Activated CD4-positive, alpha-beta T cell treated with anti-CD3 and anti-CD28 coated beads for 48 hours (primary cell): ENCODE measurements at places on chromosomes 16 and 17.

DNA sequence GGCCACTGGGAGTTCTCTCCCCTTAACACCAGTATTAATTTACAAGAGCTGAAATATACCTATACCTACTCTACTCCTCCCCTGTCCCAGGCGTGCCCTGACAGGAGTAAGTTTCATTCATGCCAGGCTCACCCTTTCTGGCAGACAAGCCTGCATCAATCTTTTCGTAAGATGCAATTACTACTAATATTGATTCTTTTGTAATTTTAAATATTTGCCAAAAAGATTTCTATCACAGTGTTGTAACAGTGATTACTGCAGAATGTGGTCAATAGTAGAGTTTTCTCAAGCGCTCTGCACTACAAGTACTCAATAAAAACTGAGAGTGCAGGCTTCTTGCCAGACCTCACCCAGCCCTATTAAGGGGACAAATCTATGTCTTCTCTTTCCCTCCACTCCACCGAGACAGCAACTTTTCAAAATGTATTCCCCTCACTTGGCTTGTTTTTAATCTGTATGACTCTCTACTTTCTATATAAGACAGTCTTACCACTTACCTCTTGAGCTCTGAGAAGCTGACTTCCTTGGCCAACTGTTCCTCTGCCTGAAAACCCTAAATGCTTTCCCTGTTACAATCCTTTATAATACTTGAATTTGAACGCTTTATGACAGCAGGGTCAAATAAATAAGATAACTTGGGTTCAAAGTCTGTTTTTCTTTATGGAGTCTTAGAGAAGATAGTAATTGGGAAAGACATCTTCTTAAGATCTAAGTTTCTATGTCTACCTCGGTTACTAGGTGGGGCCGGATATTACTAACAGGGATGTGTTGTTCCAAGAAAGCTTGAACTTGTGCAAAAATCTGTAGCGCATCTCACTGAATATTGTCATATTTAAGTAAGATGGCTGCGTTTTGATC, at the start of gene TMIGD1:
TSS of gene TMIGD1 (minus strand) at position 555 of the 858 bp plus-strand sequence. CDS start 1,924 bp downstream, outside the sequence.
- no peak for DNase-seq

DNA sequence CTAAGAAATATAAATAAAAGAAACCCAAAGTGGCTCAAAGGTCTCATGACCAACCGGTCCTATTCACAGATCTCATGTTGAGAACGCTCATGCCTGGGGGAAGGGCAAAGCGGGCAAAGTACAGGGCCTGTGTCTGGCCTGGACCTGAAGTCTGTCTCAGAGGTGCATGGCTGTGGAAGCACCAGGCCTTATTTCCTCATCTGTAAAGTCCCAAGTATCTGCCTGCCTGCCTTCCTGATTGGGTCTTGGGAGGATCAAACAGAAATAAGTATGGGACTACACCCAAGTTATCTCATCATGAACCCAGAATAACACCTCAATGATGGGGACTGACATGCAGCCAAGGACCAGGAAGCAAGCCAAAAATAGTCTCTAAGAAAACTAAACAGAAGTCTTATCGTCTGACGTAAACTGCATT, 14.2 kb downstream of the AXIN2 start:
- no peak for DNase-seq

- no peak for DNase-seq
These were observed 108.0 kb upstream of the DNAH9 start for GRCh38 chr17:11490171-11490755.

- no peak for DNase-seq
These were observed 1.1 kb upstream of the NTN1 start for GRCh38 chr17:9020096-9020823.

- DNase-seq: no peak
These were observed 5.5 kb downstream of the SOX8 start for GRCh38 chr16:986925-987582.

- DNase-seq: no peak
These were observed 22.1 kb downstream of the CDC42EP4 start for GRCh38 chr17:73289549-73290254.

DNA sequence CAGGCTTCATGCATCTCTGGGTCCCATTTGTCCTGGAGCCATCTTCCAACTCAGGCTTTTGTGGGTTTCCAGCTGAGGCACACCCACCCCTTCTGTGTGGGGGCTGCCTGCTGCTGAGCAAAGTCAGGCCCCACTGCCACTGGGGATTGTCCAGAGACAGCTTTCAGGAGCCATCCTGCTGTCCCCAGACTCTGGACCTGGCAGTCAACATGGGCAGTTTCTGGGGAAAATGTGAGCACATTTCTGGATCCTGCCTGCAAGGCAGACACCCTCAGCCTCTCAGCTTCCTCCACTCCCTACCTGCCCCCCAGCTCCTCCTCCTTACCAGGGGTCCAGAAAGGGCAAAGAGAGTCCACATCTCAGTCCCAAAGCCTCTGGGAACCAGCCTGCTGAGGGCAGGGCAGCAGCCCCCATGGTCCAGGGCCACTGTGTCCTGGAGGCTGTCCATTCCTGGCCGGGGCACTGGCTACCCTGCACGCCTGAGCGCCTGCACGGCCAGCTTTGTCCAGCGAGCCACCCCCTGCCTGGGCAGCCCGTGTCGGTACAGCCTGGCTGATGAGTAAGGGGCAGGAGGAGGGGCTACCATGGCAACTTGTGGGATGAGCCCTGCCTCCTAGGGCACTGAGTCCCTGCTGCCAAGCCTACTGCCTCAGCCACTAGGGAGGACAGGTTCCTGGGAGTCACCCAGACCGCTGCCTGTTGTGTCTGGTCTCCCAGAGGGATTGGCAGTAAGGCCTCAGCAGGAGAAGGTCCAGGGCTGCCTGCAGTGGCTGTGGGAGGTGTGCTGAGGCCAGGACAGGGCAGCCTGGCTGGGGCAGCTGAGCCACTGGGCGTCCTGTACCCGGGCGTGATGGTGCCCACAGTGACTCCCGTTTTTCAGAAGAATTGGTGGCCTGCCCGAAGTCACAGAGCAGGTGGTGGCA, at the start of gene SLC47A2:
TSS of gene SLC47A2 (minus strand) at position 477 of the 923 bp plus-strand sequence. CDS start at position 448, 29 bp downstream.
- DNase-seq: no peak

DNA sequence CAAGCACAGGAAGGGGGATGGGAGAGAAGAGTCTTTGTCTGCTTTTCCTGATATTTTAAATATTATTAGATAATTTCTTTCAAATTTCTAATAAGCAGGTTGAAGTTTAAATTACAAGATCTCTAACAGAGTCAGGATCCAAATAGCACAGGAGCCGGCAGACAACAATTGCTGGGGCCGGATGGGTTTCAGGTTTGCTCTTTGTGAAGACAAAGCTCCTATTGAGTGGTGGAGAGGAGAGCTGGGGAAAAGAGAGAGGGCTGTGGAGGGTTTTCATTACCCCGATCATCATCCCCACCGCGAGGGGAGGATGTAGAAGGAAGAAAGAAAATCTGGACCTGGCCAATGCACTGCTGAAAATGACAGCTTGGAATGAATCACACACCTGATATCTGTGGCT, 197.3 kb downstream of the SOX9 start:
- no peak for DNase-seq

DNA sequence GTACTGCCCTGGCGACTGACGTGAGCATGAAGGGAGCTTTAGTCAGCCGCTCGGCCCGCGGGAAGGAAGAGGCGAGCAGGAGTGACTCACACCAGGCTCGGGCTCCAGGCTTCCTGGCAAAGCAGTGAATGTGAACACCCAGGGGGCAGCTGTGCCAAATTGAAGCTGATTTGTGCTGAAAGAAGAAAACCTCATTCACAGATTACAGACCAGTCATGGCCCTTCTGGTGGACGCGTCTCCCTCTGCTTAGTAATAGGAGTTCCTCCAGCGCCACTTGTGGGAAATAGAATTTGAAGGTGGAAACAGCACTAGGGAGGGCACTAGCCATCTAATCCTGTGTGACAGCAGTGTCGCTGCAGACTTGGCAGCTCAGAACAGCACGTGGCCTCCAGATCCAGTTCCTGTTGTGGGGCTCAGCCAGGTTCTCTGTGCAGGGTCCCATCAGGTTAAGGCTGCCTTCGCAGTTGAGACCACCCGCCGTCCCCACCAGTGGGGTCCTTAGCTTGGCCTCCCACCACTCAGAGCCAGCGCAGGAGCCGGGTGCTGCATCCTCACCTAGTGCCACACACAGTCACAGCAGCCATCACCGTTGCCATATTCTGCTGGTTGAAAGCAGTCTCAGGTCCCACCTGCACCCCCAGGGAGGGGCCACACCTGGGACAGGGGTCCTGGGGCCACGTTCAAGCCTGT, 164.5 kb upstream of the CHMP6 start:
- DNase-seq: peak; percentile 51

- DNase-seq: no peak
These were observed 51.2 kb upstream of the DHX40 start for GRCh38 chr17:59513934-59514841.

- DNase-seq: no peak
These were observed 53.5 kb downstream of the SMURF2 start for GRCh38 chr17:64608571-64608981.

- peak; percentile 31 for DNase-seq
These were observed 31.3 kb upstream of the ABCC3 start for GRCh38 chr17:50603340-50603739.

GRCh38 chr17:83067071-83067717, 12.2 kb upstream of the METRNL start:
- DNase-seq: no peak

- peak; percentile 54 for DNase-seq
These were observed 6.0 kb downstream of the HSDL1 start for GRCh38 chr16:84138824-84139627.

- DNase-seq: no peak
These were observed 7.0 kb upstream of the ODF4 start for GRCh38 chr17:8332688-8333087.

- peak; percentile 59 for DNase-seq
These were observed 185.3 kb upstream of the CACNG3 start for GRCh38 chr16:24070851-24071250.

DNA sequence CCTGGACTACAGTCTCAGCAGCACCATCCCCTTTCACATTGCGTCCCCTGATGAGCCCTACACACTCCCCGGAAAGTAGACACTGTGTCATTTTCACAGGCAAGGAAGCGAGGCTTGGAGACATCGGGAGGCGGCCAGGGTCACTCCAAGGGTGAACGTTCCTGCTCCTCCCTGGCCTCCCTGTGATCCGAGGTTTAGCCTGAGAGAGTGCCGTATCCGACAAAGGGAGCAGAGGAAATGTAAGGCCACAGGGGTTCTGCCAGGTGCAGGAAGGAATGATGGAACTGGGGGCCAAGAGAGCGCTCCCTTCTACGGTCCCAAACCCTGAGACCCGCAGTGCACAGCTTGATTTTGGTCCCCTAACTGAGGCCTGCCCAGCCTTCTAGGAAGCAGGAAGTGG, 8.0 kb upstream of the PIK3R6 start:
- no peak for DNase-seq

DNA sequence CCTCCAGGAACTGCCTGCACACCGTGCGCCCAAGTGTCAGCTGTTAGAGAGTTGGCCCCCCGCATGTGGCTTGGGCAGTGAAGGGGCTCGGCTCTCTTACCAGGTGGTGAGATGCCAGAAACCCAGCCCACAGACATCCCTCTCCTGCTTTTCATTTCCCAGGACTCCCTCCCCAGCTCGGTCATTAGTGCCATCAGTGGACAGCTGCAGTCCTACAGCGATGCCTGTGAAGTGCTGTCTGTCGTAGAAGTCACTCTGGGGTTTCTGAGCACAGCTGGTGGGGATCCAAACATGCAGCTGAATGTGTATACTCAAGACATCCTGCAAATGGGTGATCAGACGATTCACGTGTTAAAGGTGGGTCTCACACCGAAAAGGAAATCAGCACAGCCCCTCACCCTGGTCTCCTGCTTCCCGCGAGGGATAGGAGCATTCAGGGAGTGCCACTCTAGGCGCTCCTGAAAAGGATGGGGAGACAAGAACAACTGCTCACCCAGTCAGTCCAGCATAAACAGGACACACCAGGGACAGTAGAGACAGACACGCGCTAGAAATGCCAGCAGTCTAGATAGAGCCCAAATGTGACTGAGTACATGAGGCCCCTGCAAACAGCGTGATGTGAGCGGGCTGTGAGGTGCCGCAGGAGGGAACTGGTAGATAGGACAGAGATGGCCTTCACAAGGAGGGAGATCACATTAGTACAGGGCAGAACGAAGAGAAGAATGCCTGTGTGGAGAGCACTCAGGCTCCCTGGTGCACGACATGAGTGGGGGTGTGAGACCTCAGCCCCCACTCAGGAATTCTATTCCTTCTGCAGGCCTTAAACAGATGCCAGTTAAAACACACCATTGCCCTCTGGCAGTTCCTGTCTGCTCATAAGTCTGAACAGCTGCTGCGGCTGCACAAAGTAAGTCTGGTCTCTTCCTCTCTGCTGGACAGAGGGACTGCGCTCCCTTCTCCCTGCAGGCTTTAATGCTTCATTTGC, 25.7 kb upstream of the ENDOV start:
- no peak for DNase-seq

DNA sequence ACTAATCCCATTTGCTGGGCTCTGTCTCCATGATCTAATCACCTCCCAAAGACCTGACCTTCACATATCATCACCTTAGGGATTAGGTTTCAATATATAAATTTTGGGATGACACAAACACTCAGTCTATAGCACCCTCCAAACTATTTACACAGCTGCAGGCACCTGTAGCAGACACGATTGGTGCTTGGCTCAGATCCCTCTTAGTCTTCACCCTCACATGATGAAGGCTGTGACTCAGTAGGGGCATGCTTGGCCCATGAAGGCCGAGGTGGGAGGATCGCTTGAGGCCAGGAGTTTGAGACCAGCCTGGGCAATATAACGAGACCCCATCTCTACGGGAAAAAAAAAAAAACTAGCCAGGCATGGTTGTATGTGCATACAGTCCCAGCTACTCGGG, 73.5 kb downstream of the HS3ST2 start:
- DNase-seq: no peak

DNA sequence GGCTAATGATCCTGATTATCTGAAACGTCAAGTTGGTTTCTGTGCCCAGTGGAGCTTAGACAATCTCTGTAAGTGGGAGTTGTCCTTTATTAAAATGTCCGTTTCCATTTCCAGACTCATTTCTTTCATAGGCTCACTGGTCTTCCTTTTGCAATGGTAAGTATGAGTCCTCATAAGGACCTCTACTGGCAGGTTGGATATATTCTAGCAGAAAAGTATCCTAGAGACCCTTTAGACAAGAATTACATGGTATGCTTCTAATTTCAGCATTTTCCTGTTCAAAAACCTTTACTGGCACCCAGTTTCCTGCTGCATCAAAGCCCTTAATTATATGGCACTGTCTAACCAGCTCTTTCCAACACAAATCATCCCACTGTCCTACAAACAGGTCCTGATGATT, 28.1 kb upstream of the ARL2BP start:
- DNase-seq: no peak

DNA sequence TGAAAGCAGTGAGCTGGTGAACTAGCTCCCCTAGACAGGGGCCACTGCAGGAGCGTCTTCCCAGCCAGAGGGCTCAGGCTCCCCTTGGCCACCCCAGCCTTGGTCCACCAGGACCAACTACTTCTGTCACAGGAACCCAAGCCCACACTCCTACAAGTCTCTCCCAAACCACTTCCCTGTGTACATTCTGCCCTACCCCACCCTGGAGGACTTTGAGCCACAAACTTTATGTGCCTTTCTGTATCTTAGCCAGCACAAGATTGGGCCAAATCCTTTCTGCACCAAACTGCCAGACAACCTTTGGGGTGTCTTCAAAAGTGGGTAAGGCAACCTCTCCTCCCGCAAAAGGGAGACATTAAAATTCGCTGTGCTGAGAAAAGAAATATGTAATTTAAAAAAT, 31.6 kb downstream of the EFCAB5 start:
- DNase-seq: no peak

- no peak for DNase-seq
These were observed 679.3 kb upstream of the EEF2KMT start for GRCh38 chr16:5776876-5777275.

- no peak for DNase-seq
These were observed 17.1 kb downstream of the PHB1 start for GRCh38 chr17:49397586-49397985.
